ENCODE measurements at places on chromosomes 12 and 14.
A peak's percentile ranks its signal among the peaks of the same experiment; 100 is the strongest.

DNA sequence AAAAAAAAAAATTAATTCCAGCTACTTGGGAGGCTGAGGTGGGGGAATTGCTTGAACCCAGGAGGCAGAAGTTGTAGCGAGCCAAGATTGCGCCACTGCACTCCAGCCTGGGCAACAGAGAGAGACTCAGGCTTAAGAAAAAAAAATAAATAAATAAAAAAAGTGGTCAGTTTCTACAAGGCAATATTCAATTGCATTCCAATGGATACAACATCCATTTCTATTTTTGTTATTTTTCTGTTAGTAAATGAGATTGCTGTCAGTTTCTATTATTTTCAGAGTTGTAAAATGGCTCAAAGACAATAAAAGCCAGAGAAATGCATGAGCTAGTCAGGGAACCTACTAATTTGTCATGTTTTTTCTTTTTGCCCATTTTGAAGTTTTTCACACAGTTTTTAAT, 119.2 kb downstream of the PDE3A start:
- DNase-seq = no peak

GRCh38 chr12:66017736-66018135, 112.8 kb downstream of the LLPH start:
- DNase-seq = no peak

GRCh38 chr14:75041613-75042012, 9.7 kb downstream of the MLH3 start:
- no peak for DNase-seq

- peak; percentile 26 for DNase-seq
Observed at GRCh38 chr12:95204141-95204866, 13.0 kb downstream of the FGD6 start.

- DNase-seq = peak; percentile 72
Observed at GRCh38 chr14:103056322-103057027, 874 bp downstream of the CDC42BPB start.

DNA sequence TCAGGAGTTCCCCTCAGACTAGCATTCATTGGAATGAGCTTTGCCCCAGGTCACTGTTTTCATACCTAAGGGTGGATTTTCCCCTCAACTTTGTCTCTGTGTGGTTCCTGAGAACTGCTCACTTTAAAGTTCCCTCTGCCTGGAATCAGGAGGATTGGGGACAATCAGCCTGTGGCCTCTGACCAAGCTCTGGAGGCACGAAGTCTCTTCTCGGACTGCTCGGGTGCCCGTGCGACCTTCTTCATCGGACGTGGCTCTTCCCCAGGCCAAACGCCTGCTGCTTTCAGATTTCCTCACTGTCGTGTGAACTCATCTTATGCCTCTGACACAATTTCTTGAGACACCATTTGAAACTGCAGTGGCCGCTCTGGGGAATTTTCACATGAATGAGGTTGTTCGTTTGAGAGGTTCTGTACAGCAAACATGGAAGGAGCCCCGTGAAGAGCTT, 153.7 kb upstream of the PZP start:
- DNase-seq = no peak

DNA sequence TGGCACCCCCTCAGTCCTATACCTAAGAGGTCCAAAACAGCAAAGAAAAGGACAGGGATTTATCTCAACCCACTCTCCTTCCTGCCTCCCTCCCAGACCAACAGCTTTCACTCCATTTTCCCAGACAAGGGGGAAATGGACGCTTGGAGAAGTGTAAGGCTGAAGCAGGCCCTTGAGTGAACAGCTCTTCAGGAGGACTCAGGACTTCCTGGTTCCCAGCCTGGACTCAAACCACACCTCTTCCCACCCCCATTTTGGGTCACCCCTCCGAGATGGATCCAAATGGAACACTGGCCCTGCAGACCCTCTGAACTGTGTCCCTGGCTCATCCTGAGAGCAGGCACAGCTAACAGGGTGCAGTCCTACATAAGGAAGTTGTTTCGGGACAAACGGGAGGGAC, 2.7 kb downstream of the KMT2D start:
- no peak for DNase-seq

DNA sequence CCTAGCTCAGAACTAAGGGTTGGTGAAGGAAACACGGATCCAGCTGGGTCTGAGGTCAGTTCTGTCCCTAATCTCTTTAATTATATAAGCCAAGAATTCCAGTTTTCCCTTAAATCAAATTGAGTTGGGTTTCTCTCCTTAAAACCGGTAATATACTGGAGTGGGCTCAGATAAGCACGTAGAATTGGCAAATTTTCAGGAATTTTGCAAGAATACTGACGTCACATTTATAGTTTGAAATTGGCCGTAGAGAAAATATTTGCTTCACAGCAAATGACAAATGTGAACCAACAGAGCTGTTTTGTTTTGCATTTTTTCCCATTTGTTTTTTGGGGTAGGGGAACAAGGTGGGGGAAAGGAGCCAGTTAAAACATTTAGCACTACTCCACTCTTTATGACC, 17.4 kb downstream of the C12orf50 start:
- DNase-seq = no peak

DNA sequence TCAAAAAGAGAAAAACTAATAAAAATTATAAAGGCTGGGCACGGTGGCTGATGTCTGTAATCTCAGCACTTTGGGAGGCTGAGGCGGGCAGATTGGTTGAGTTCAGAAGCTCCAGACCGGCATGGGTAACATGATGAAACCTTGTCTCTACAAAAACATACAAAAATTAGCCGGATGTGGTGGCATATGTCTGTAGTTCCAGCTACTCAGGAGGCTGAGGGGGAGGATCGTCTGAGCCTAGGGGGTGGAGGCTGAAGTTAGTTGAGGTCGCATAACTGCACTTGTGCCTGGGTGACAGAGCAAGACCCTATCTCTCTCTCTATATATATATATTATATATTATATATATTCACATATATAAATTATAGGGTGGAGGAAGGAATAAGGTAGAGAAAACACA, 32.5 kb upstream of the ANO2 start:
- no peak for DNase-seq

- DNase-seq = no peak
Observed at GRCh38 chr12:89756194-89756584, 47.6 kb upstream of the ATP2B1 start.

- DNase-seq = no peak
Observed at GRCh38 chr12:65776994-65777393, 47.3 kb upstream of the HMGA2 start.

- DNase-seq = no peak
Observed at GRCh38 chr14:93045211-93045674, 70.5 kb downstream of the ITPK1 start.

GRCh38 chr14:69263364-69263763, 3.4 kb downstream of the GALNT16 start:
- DNase-seq = peak; percentile 48

- no peak for DNase-seq
Observed at GRCh38 chr14:53183611-53184010, 30.5 kb upstream of the DDHD1 start.

- DNase-seq = no peak
Observed at GRCh38 chr12:83224012-83224411, 537.3 kb downstream of the TMTC2 start.

DNA sequence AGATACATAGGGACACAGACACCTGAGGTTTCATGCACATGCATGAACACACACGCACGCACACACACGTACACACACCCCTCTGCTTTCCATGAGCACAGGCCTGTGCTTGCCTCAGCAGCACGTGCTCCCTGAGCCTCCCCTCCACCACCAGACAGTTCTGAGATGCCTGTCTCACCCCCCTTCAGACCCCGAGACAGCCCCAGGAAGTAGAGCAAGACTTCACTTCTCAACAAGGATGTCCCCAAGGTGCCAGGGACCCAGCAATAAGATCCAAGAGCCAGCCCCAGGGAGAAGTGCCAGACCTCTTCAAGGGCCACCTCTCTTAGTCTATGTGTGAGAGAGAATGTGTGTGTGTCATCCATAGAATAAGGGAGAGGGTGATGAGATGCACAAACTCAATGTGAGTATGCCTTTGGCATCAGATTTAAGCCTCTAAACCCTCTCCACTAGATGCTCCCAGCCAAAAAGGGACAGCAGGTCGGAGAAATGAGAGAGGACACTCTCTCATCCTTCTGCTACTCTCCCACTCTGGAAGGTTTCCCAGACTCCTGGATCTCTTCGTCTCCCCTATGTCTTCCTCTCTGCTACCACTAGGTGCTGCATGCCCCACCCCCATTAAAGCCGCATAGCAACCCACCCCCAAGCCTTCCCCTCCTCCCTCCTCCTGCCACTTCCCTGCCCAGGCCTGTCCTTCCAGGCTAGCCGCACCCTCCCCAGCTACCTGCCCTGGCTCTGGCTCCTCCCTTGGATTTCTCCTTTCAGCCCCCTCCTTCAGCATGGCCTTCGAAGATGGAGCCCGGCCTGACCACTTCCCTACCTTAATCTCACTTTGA, 7.7 kb downstream of the RARG start:
- DNase-seq = peak; percentile 73

GRCh38 chr12:126248871-126249403, 1183.7 kb downstream of the AACS start:
- DNase-seq = no peak

DNA sequence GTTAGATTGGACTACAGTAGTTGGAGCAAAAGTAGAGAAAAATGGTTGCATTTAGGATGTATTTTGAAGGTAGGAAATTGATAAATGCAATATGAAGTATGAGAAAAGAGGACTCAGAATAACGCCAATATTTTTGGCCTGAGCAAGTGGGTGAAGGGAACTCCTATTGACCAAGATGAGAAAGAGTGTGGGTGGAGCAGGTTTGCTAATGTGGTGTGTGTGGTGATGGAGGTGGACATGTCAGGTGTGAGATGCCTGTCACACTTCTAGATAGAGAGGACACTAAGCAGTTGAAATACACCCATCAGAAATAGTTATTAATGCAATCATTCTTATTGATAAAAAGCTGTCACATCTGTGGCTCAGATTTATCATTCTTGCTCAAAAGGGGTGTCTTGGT, 7.3 kb downstream of the GUCY2C start:
- DNase-seq = no peak

- no peak for DNase-seq
Observed at GRCh38 chr14:63692310-63693020, 35.4 kb downstream of the SGPP1 start.

DNA sequence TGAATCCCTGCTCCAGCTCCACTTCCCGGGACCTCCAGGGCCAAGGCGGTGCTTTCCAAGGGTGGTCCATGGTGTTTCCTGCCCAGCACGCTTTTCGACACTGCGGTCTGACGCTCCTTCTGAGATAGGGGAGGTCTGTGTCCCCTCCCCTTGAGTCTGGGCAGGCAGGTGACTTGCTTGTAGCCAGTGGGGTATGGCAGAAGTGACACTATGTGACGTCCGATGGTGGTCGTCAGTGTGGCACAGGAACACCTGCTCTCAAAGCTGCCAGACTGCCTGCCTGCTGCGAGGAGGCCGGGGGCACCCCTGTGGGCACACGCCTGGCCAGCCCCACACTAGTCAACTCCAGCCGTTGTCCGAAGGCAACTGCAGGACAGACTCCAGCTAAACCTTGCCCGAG, 16.0 kb upstream of the TRAF3 start:
- DNase-seq = no peak

- no peak for DNase-seq
Observed at GRCh38 chr12:71772735-71773134, 18.1 kb downstream of the RAB21 start.

DNA sequence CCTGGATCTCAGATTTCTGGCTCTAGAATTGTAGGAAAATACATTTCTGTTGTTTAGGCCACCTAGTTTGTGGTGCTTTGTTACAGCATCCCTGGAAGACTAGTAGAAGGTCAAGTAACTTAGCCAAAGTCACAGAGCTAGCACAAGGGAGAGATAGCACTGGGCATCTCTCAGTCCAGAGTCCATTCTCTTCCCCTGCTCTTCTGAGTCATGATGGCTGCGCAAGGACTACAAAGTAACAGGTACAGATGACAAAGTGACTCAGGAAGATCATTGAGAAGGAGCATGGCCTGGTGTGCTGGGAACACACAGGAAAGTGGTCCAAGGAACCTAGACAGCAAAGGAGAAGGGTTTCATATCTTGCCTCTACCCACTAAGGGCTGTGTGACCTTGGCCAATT, 19.3 kb downstream of the SLC17A8 start:
- DNase-seq = no peak

DNA sequence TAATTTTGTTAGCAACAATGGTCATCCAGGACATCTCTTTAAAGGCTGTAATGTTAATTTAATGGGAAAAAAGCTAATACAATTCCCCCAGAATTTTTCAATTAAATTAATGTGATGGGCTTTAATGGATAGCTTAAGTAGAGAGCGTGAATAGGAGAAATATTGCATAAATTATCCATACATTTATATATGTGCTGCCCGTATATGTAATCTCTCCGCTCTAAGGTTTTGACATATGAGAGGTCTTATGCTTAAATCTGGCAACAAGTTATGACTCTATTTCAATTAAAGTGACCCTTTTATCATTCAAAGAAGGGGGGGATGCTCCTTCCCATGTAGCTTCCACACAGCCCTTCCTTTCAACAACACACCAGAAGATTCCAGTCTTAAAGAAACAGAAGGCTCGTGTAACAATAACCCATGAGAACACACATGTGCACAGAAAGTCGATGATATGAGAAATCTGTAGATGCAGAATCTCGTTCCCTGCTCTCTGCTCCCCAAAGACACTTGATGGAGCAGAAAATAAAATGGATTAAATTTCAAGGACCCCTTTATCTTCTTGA, 24.0 kb downstream of the MAP1LC3B2 start:
- DNase-seq = no peak

GRCh38 chr12:110537605-110538409, 35.7 kb downstream of the RAD9B start:
- DNase-seq = peak; percentile 45

GRCh38 chr12:30880061-30880460, 46.5 kb upstream of the TSPAN11 start:
- peak; percentile 44 for DNase-seq

- DNase-seq = peak; percentile 56
Observed at GRCh38 chr14:23062002-23062401, 4.7 kb upstream of the CDH24 start.

- DNase-seq = peak; percentile 12
Observed at GRCh38 chr12:100058482-100059029, 73.8 kb upstream of the ANKS1B start.

DNA sequence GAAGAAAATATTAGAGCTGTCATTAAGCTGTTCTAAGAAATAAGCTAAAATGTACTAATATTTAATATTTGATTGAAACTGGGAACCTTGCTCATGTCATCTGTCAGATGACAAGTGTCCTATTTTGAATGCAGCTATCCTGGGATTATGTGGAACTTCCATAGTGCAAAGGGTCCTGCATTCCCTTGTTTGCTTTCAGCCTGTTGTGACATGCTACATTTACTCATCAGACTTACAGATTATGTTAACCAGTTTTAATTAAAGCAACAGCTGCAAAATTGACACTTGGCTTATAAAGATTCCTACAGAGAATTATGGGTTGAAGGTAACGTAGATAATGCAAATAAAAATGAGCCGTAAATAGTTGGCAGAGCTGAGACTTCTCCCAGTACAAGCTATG, 458.4 kb upstream of the RGS6 start:
- DNase-seq = no peak

All from tongue (tissue), 3 donors.